ENCODE measurements at places on chromosomes 4 and X. TPM values are rescaled to one million over a fixed set of nuclear protein-coding genes. Genes with fewer than 3 reads are reported as not detected.

DNA sequence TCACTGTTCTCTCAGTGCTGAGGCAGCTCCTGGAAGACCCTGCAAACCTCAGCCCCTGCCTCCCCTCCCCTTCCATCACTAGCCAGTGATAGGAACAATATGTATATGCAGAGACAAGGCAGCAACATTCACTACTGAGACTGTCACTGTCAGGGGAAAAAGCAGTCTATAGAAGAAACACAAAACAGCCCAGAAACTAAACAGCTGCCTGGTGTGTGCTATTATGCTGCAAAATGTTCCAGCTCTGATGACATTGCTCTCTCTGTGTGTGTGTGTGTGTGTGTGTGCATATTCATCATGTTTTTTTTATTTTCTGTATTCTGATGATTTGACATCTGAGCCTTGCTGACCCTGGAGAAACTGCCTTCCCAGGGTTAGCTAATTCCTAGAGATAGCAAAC lies 147.2 kb downstream of the SPATA18 start:
- H3K27me3 ChIP-seq, result peaks cover 5% of the 10 kb centered on the region
- H3K36me3 ChIP-seq, result no peaks in the 10 kb centered on the region
- no peak for DNase-seq
- H3K27ac ChIP-seq, result no peak overlapping the region
- peaks cover 3% of the 10 kb centered on the region for H3K4me1 ChIP-seq
- no peak overlapping the region for H3K4me3 ChIP-seq

DNA sequence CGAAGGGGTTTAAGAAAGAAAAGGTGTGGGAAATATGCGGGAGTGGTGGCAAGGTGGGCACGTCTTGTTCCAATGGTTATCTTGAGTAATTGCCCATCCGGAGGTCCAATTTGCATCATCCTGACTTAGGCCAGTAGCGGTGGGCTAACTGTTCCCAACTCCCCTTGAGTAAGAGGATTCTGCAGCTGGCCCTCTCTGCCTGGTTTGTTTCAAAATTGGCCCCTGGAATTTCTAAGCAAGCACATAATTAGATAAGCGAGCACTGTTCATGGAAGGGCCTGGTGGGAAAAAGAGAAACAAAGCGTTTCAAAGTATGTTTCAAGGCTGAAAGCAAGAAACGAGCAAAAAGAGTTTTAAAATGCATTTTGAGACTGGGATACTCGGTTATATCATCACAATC lies 198.2 kb downstream of the CEP135 start:
- H3K27ac ChIP-seq, result no peak overlapping the region
- peaks cover 5% of the 10 kb centered on the region for H3K27me3 ChIP-seq
- H3K36me3 ChIP-seq, result no peaks in the 10 kb centered on the region

TEX13D gene
- not detected for total RNA-seq

DNA sequence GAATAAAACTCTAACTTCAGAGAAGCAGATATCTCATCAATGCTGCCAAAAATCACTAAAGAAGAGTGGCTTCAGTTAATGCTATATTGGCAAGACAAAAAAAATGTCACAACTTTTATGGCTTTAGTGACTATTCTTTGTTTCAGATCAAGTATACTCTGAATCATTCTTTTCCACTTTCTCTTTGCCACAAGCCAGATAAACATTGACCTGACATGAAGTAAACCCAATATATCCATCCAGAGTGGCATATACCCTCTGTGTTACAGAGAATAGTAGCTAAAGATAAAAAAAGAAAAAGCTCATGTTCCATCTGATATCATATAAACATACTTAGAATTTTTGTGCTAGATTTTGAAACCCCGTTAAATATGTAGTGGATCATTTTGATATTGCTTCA lies 206.7 kb upstream of the CNKSR2 start:
- peaks cover 9% of the 10 kb centered on the region for H3K4me1 ChIP-seq
- H3K36me3 ChIP-seq, result no peaks in the 10 kb centered on the region
- DNase-seq, result no peak
- no peaks in the 10 kb centered on the region for H3K27me3 ChIP-seq
- H3K4me3 ChIP-seq, result no peak overlapping the region

- no peak overlapping the region for H3K27ac ChIP-seq
- DNase-seq, result no peak
- H3K4me3 ChIP-seq, result no peak overlapping the region
- H3K27me3 ChIP-seq, result peaks cover 46% of the 10 kb centered on the region
These were observed 9.7 kb downstream of the UNC5C start for GRCh38 chr4:95539106-95539505.

DNA sequence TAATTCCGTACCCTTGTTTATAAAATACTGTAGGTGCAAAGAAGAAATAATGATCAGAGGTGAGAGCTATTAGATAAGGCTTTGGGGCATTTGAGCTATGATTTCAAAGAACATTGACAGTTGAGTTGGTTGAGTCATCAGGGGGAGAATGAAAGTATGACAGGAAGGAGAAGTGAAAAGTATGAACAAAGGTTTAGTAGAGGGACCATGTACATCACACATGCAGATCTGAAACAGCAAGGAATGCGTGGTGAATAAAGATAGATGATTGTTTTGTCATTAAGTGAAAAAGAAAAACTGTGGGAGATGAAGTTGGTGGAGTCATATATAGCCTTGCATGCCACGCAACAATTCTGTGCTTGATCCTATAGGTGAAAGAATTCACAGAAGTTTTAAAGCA lies 163.1 kb downstream of the ARAP2 start:
- no peaks in the 10 kb centered on the region for H3K27me3 ChIP-seq
- no peaks in the 10 kb centered on the region for H3K4me1 ChIP-seq

COX7B2 gene
- total RNA-seq, result not detected

- H3K27ac ChIP-seq, result peak overlapping the region; percentile 46
- peak overlapping the region; percentile 69 for H3K4me3 ChIP-seq
- peaks cover 10% of the 10 kb centered on the region for H3K36me3 ChIP-seq
- H3K27me3 ChIP-seq, result no peaks in the 10 kb centered on the region
- DNase-seq, result no peak
These were observed 63.0 kb downstream of the ZNF732 start for GRCh38 chr4:242121-242848.

RRH gene
- total RNA-seq, result not detected

MAGEA1 gene
- not detected for total RNA-seq

GRCh38 chr4:143207555-143207954 lies 22.8 kb downstream of the USP38 start:
- DNase-seq, result no peak
- no peak overlapping the region for H3K4me3 ChIP-seq
- peaks cover 26% of the 10 kb centered on the region for H3K4me1 ChIP-seq

- no peaks in the 10 kb centered on the region for H3K27me3 ChIP-seq
- no peak overlapping the region for H3K4me3 ChIP-seq
- peaks cover 22% of the 10 kb centered on the region for H3K4me1 ChIP-seq
- H3K36me3 ChIP-seq, result no peaks in the 10 kb centered on the region
- DNase-seq, result no peak
These were observed 109.0 kb downstream of the SHROOM4 start for GRCh38 chrX:50705042-50705441.

DNA sequence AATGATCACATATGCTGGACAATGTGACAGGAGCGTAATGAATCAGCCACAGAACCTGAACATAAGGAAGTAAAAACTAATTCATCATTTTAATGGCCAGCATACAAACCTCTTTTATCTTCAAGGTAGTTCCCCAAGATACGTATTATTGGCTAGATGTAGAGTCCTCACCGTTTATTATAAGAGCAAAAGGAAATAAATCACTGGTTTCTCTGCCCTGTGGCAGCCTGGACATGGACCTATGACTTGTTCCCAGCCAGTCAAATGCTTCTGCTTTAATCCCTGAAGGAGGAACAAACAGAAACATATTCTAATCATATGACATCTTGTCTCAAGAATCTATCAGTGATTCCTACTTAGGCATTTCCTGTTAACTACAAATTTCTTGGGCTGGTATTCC lies 86.8 kb upstream of the FAM241A start:
- H3K27ac ChIP-seq, result no peak overlapping the region
- H3K27me3 ChIP-seq, result peaks cover 9% of the 10 kb centered on the region
- H3K4me1 ChIP-seq, result no peaks in the 10 kb centered on the region
- no peak overlapping the region for H3K4me3 ChIP-seq

PLXNB3 gene
- total RNA-seq, result 8.7 TPM

DNA sequence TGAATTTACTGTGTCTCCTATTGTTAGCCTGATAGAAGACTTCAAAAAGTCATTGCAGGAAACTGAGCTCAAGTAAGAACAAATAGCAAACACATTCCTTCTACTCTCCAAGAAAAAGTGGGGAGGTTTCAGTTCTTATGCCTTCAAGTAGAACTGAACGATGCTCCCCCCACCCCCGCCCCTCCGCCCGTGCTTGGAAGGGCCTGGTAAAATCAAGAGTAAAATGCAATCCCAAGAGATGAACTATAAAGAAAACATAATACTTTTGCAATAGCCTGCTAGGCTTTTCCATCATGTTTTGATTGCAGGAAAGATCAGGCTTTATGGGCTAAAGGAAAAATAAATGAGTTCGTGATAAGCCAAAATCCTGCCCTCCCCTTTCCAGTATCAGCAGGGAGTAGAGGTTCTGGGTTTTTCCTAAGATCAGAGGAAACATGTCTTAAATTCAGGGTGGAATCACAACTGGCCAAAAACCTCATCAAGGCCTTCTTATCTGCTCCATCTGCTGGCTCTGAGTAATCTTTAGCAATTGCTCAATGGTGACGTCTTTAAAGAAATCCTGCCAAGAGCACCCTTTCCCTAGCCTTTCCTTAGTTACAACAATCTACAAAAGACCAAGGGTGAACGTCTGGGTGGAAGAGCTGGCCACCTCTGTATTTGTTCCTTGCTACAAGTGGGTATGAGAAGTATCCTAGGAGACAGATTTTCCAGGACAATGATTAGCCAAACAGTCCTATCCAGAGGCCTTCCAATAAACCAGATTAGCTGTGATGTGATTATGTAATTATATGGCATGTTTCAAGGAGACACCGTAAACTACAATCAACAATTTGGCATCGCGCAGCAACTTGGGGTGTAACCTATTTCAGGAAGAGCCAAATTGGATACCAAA lies 66.3 kb upstream of the FAM9C start:
- no peaks in the 10 kb centered on the region for H3K27me3 ChIP-seq
- no peaks in the 10 kb centered on the region for H3K36me3 ChIP-seq
- H3K4me3 ChIP-seq, result no peak overlapping the region
- H3K4me1 ChIP-seq, result peaks cover 15% of the 10 kb centered on the region
- peak overlapping the region; percentile 84 for H3K27ac ChIP-seq
- no peak for DNase-seq

DNA sequence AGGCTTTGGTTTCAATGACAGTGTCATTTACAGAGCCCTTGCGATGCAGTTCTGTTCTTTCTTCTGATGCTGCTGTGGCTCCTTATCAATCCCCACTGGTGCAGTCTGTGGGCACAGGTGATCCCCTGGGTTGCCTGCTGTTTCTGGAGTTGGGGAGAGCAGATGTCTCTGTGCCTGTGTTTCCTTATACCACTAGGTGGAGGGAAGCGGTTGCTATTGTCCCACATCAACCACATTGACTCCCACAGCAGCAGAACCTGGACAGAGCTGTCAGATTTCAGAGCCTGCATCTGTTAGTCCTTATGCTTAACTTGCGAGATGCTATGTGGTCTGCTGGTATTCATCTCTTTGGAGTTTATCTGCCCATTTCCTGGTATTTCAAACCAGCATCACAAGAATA lies 57.7 kb downstream of the NEIL3 start:
- H3K4me1 ChIP-seq, result no peaks in the 10 kb centered on the region
- no peak overlapping the region for H3K27ac ChIP-seq
- peaks cover 6% of the 10 kb centered on the region for H3K36me3 ChIP-seq
- H3K27me3 ChIP-seq, result no peaks in the 10 kb centered on the region
- no peak for DNase-seq
- H3K4me3 ChIP-seq, result no peak overlapping the region

DNA sequence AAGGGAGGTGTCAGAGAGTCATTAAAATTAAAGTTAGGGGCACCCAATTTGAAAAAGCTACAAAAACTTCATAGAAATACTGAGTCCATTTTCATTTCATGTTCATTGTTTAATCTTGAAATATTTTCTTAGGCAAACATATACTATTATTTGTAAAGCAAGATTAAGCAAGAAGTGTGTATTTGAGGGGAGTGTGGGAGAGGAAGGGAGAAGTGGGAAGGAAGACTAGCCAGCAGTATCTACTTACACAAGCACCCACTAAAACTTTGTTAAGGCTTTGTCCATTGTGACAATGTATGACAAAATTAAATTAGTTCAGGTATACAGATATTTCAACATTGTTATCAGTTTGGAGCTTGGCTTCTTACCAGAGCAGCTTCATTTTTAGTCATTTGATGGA lies 222.9 kb downstream of the ARHGAP24 start:
- peaks cover 21% of the 10 kb centered on the region for H3K27me3 ChIP-seq
- no peak overlapping the region for H3K4me3 ChIP-seq
- H3K27ac ChIP-seq, result no peak overlapping the region
- H3K36me3 ChIP-seq, result no peaks in the 10 kb centered on the region
- no peak for DNase-seq

GRCh38 chr4:6491235-6491634 lies 18.8 kb upstream of the PPP2R2C start:
- no peak overlapping the region for H3K27ac ChIP-seq
- peaks cover 6% of the 10 kb centered on the region for H3K27me3 ChIP-seq
- peak; percentile 79 for DNase-seq
- no peak overlapping the region for H3K4me3 ChIP-seq
- H3K36me3 ChIP-seq, result no peaks in the 10 kb centered on the region

GRCh38 chr4:180640193-180640592 lies 1603.0 kb upstream of the TENM3 start:
- no peak overlapping the region for H3K4me3 ChIP-seq
- no peak overlapping the region for H3K27ac ChIP-seq
- H3K36me3 ChIP-seq, result no peaks in the 10 kb centered on the region
- H3K27me3 ChIP-seq, result peaks cover 7% of the 10 kb centered on the region

DNA sequence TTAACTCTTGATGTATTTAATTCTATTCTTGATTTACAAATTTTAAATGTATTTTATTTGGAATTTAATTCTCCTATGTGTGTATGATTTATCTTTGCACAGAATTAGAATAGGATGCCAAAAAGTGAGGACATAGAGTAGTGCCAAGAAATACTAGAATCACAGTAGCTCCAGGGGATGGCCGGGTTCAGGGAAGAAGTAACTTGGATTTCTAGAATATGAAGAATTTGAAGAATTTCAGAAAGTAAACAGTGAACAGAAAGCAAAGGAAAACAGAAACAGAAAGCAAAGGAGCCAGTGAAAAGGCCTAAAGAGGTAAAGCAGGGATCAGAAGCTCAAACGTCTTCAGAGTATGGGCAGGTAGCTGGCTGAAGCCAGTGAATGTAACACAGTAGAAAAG lies 1187.6 kb downstream of the RPA4 start:
- H3K36me3 ChIP-seq, result no peaks in the 10 kb centered on the region
- H3K4me3 ChIP-seq, result peak overlapping the region; percentile 36
- H3K4me1 ChIP-seq, result peaks cover 68% of the 10 kb centered on the region
- no peak for DNase-seq
- H3K27me3 ChIP-seq, result no peaks in the 10 kb centered on the region

DNA sequence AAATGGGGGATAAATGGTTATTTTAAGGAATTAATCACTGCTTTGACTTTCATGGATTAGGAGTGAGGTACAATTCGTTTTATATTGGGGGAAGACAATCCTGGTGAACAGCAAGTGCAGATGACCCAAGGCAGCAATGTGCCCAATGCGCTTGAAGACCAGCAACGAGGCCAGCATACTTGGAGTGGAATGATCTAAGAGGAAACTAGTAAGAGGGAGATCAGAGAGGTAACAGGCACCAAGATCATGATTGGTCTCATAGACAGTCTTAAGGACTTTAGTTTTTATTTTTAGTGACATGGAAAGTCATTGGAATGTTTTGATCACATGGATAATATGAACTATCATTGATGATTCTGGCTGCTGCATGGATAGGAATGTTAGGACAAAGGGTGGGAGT lies 90.6 kb downstream of the BMPR1B start:
- H3K27me3 ChIP-seq, result no peaks in the 10 kb centered on the region
- H3K36me3 ChIP-seq, result no peaks in the 10 kb centered on the region
- no peak for DNase-seq
- H3K4me3 ChIP-seq, result no peak overlapping the region
